ENCODE measurements at places on chromosomes 16 and 17. TPM values are rescaled to one million over a fixed set of nuclear protein-coding genes. Genes with fewer than 3 reads are reported as not detected.

Gene CA4
- polyA plus RNA-seq = 17.6 TPM

Gene TMC8
- polyA plus RNA-seq = 2.4 TPM

Gene MYH1
- polyA plus RNA-seq = not detected

Gene CACNG4
- 0.16 TPM for polyA plus RNA-seq

Gene WNK4
- polyA plus RNA-seq = 0.05 TPM

Gene OTOP3
- polyA plus RNA-seq = not detected

Gene TNFRSF17
- polyA plus RNA-seq = not detected

Gene SEZ6L2
- 0.36 TPM for polyA plus RNA-seq

Gene TELO2
- polyA plus RNA-seq = 24.6 TPM

Gene RNF43
- 3.7 TPM for polyA plus RNA-seq

Gene TLCD1
- 1.5 TPM for polyA plus RNA-seq

Gene HSD17B2
- polyA plus RNA-seq = not detected

Gene CBX4
- polyA plus RNA-seq = 19.8 TPM

Gene G6PC1
- polyA plus RNA-seq = not detected

Gene TBC1D24
- polyA plus RNA-seq = 5.7 TPM

Gene WNT9B
- 0.61 TPM for polyA plus RNA-seq

Gene MARF1
- polyA plus RNA-seq = 15.8 TPM

Gene DGKE
- polyA plus RNA-seq = 2.4 TPM

Gene SLC7A5
- 11.6 TPM for polyA plus RNA-seq

Measured in right cardiac atrium (tissue), 5 donors.